ENCODE measurements at places on chromosomes 16 and 17. TPM values are rescaled to one million over a fixed set of nuclear protein-coding genes. Genes with fewer than 3 reads are reported as not detected.

The HIGD1B gene
- not detected for total RNA-seq

DNA sequence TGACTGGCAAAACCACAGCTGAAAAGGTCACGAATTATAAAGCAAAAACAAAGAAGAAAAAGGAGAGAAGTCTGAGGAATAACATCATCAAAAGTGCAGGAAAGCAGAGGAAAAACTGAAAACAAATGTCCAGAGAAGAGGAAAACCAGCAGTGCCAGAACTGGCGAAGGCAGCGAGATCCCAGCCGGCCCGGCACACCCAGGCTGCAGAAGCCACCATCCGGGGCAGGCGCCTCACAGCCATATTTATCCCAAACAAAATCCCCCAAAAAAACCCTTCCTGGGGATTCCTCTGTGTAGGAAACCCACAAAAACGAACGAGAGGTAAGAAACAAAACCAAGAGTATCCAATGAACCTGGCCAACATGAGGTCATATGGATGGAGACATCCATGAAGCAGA lies 10.6 kb downstream of the ZCCHC14 start:
- peak; percentile 23 for DNase-seq

GRCh38 chr16:48317614-48318315 lies 67.4 kb downstream of the SIAH1 start:
- DNase-seq: peak; percentile 64

The MPG gene
- total RNA-seq: 161 TPM

- DNase-seq: no peak
These were observed 1.2 kb upstream of the GRB7 start for GRCh38 chr17:39736319-39737165.

DNA sequence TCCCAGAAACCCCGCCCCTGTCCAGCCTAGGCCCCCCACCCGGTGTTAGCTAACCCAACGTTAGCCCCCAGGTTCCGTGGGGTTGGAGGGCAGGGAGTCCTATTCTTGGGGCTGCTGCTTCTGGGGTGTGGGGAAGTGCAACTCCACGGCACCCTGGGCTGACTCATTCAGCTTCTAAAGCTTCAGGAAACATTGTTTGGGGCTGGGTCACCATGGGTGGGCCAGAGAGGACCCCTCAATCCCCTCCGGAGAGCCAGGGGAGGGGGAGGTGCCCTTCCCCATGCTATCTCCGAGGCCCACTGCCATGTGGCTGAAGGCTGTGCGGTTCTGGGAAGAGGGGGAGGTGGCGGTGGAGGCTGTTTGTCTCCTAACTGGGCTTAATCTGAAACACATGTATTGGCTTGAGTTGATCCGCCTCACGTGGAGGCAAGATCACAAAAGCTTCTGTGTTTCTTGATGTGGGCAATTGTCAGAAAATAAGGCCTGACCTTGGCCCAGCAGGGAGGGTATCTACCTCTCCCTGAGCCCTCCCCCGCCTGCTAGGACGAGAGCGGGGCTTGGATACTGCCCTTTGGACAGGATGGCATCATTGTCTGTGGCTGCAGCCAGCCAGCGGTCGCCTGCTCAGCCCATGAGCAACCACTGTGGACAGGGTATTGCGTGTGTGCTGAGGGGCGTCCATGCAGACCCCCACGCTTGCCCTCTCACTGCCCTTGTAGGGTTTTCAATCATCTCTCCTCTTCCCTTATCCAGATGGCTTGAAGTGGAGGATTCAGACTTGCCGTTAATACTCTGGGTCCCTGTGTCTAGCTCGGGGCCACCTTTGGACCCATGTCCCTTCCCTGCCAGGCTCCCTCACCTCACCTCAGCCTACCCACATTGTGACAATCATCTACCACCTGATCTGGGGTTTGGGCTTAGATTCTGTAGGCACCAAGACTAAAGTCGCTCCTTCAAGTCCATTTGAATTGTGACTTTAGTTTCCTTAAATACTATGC lies 1.3 kb downstream of the SERPINF1 start:
- DNase-seq: peak; percentile 90

- DNase-seq: no peak
These were observed 36.5 kb upstream of the SRSF1 start for GRCh38 chr17:58043221-58044181.
